ENCODE measurements at places on chromosomes 3 and 15.

GRCh38 chr3:69063636-69064035 is 11.5 kb upstream of the TMF1 start:
- DNase-seq: no peak

DNA sequence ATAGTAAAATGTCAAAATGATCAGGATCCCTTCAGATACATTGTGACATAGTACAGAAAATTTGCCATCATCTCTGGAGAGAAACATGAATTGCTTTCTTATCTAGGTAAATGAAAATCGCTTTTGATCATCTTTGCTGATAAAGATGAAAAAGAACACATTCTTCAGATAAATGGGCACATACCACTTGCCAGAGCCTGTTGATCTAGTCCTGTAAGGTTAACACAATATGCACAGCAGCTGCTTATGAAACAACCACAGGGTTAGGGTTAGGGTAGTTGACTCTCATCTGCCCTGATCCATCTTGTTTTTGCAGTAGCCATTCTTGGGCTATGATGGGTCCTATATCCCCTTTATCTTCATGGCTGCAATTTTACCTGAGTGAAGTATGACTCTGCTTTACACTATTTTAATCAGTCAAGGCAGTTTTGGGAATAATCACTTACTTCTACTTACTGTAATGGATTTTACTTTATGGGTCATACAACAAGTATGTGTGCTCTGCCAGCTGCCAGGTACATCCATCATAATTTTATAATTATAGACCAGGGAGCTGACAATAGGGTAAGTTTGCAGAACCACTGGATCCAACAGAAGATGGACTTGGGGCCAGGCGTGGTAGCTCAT is 12.6 kb upstream of the SPINK8 start:
- no peak for DNase-seq

DNA sequence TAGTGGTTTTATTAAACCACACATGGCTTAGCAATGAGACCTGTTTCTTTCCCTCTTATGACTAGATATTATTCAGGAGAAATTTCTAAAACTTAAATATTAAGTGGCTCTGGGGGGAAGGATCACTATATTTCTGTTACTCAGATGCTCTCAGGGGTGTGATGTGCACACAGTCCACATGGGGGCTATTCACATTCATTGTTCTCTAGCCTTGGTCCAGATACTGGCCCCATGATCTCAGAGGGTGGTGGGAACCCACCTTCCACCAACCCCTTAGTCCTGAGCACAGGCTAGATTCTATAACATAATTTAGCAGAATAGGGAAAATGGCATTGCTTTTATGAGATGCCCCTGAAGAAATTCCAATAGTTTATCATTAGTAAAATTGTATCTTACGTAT is 149.0 kb upstream of the ST8SIA2 start:
- DNase-seq: no peak

GRCh38 chr3:197591816-197592215 is 36.0 kb upstream of the BDH1 start:
- DNase-seq: no peak

DNA sequence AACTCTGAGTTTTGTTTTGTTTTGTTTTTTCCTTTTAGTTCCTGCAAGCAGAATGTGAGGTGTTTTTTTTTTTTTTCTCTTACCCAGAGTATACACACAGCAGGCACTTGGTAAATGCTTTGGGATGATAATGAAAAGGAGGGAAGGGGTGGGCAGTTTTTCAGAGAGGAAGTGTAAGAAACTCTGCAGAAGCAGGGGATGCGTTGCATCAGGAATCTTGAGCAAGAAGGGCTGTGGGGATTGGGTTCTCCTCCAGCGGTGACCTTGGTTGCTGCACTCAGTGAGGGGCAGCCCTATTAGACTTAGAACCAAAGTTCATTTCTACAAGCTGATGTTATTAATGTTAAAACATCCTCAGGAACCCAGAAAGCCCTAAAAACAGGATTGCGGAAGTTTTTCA is 32.2 kb upstream of the TMEM158 start:
- DNase-seq: no peak

GRCh38 chr3:184448321-184449160 is 68.7 kb downstream of the CHRD start:
- no peak for DNase-seq

DNA sequence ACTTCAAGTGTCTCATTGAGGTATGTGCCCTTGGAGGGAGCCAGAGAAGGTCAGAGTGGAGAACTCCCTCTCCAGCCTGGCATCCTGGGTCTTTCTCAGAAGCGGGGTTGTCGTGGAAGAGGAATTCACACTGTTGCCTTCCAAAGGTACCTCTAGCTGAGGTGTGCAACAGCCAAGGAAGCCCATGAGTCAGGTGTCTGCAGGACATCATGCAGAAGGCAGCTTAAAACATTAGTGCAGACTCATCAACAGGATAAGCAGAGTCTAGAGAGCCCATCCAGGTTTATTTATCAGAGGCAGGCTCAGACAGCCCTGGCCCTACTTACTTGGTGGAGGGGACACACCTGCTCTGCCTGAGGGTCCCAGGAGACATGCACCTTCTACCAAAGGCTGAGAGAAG is 95.6 kb upstream of the TPM1 start:
- DNase-seq: no peak

- DNase-seq: peak; percentile 60
Measured at GRCh38 chr3:159828542-159828943, 160.1 kb upstream of the IL12A start.

DNA sequence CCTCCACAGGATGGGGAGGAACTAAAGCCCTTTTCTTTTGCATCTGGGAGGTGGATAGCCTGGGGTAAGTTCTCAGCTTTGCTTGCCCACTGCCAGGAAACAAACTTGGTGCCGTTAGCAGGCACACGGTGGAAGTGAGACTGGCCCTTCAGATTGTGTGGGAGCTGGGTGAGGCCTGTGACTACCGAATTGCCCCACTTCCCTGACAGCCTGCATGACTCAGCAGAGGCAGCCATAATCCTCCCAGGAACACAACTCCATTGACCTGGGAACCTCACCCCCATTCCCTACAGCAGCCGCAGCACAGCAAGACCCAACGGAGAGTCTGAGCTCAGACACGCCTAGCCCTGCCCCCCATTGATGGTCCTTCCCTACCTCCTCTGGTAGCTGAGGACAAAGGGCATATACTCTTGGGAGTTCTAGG is 282.6 kb downstream of the KLF13 start:
- no peak for DNase-seq

- no peak for DNase-seq
Measured at GRCh38 chr3:13063225-13063624, 10.0 kb downstream of the IQSEC1 start.

GRCh38 chr3:194148383-194148782 is 12.4 kb downstream of the HES1 start:
- DNase-seq: no peak

DNA sequence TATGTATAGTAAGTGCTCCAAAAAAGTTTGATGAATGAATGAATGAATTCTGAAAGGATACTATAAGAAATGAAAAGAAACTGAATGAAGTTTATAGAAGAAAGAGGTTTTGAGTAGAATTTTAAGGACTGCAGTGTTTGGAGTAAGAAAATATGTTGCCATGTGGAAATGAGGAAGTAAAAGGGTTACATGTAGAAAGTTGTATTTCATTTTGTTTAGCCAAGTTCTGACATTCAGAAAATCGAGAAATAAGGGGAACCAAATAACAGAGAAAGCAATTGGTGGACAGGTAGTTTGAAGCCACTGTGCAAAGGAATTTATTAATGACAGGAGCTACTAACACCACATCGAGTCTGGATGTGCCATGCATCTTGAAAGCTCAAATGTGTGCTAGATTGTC is 200.7 kb downstream of the SATB1 start:
- no peak for DNase-seq

DNA sequence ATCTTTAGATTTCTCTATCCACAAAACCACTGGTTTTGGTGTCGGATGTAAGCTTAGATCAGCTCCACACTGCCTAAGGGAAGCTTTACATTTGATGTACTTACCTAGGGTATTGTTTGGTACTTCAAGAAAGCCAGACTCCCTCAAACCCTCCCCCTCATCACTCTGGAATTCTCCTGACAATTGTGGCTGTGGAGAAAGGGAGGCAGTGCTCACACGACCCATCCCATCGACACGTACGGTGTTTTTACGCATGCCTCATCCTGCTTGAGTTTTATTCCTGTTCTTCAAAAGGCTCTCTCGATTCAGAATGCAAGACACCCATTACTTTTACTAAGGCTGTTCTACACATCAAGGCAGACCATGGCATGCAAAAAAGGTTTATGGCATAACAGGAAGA is 67.3 kb upstream of the ONECUT1 start:
- DNase-seq: no peak

DNA sequence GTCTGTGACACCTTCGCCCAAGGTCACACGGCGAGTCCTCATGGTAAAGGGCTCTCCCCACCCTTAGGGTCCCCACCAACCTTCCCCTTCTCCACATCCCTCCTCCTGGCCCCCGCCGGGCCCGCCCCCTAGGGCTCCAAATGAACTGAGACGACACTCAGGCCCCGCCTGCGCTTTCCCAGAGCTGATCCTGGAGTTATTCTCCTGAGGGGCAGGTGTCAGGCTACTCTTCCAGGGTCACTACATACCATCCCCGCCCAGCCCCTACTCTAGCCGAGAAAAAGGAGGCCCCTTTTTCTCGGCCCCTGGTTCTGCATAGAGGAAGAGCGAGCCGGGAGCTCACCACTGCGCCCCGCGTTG is 292 bp downstream of the USP4 start:
- no peak for DNase-seq

- no peak for DNase-seq
Measured at GRCh38 chr3:172679599-172679998, 31.3 kb downstream of the NCEH1 start.

DNA sequence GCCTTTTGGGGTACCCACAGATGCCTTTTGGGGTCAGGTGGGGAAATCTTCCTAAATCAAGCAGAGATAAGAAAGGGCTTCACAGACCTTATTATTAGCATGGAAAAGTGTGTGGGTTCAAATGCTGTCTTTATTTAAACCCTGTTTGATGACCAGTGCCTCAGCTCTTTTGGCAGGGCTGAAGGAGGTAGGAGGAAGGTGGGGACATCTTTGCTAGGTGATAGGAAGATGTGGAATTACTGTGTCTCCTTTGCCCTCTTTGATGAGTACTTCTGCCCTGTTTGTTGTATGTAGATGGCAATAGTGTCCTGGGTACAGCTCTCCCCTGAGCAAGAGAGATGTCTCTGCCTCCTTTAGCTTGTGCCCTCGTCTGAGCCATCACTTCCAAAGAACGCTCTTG is 333.3 kb upstream of the ROPN1 start:
- DNase-seq: no peak

DNA sequence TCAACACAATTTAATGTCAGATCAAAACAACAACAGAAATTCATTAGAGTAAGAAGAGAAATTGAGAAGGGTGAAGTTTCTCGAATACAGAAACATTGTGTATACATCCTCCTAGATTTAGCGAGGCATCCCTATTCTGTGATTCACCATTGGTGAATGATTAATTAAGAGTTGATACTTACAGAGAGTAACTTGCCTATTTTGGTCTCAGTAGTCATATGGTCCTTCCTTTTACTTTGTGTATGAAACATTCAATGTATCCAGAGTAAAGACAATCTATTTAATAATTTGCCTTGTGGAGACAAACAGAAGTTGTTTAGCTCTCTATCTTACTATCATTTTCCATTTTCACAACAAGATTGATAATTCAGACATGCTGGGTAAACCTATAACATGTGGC is 432.0 kb downstream of the ZPLD1 start:
- DNase-seq: no peak

GRCh38 chr15:71201477-71201876 is 86.2 kb downstream of the THSD4 start:
- DNase-seq: peak; percentile 4

- no peak for DNase-seq
Measured at GRCh38 chr3:50792568-50792967, 117.8 kb downstream of the DOCK3 start.

- DNase-seq: no peak
Measured at GRCh38 chr15:49187549-49188245, 17.6 kb downstream of the GALK2 start.

DNA sequence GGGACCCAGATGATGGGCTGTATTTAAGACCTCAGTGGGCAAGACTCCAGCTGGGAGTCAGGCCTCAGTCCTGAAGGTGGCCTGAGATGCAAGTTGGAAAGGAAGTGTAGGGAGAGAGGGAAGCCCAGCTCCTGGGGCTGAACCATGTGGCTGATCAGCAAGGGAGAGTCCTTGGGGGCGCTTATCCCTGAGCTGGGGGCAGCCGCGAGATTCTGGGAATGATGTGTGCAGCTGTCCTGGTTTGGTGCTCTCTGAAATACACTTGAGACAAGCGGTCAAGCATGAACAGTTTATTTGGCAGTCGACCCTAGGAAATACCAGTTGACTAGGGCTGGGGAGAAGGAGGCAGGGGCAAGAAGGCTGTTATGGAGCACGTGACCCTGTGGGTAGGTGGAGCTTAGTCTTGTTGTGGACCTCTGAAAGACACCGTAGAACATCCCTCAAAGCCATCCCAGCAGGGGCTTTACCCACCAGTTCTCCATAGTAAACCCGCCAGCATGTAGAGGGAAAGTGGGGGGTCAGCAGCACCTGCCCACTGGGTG is 41.8 kb upstream of the SLC6A11 start:
- no peak for DNase-seq

DNA sequence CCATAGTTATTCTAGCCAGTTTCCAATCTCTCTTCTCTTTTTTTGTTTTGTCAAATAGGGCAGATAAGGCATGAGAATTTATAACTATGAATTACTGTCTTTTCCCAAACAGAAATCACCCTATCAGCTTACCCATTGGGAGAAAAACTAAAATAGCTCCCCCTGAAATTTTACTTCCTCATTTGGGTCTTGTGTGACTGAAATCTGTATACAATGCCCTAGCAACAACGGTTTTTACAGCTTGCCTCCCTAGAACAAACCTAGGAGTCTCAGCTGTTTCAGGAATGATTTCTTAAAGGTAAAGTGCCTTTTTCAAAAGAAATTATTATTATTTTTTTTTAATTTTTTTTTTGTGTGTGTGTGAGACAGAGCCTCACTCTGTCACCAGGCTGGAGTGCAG is 56.8 kb downstream of the CD86 start:
- no peak for DNase-seq

DNA sequence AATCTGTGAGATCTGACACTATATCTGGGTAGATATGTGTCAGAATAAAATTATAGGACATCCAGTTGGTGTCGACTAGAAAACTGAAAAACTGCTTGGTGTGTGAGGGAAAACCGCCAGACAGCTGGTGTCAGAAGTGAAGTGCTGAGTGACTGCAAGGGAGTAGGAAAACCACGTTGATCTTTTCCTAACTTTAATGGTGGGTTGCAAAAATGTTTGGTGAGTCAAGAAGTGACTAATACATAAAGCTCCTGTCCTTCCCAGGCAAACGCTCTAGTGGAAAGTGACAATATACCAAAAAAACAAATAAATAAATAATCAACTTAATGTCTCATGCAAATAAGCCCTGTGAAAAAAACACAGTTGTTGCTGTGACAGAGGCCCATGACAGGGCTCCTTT is 7.3 kb upstream of the CD96 start:
- DNase-seq: no peak

DNA sequence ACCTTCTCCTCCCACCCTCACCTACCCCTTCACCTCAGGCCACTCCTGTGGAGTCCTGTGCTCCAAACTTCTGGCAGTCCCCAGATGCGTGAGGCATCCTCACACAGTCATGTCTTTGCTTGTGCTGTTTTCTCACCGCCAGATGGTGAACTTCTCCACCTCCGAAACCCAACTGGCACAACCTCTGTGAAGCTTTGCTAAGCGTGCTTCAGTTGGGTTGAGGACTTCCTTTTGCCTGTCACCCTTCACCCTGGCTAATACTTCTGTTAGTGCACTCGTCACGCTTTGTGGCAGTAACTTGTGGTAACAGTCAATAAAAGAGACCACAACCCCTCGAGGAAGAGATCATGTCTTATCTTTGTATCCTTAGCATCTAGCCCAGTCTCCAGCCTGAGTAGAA is 42.0 kb upstream of the SKOR1 start:
- no peak for DNase-seq

GRCh38 chr3:132088291-132088690 is 53.5 kb upstream of the CPNE4 start:
- no peak for DNase-seq

Measured in NCI-H446 treated with DMSO at 0.1 percent for 48 hours (cell line).